ENCODE measurements at places on chromosomes 12 and 14. TPM values are rescaled to one million over a fixed set of nuclear protein-coding genes. Genes with fewer than 3 reads are reported as not detected.

Gene RNF212B
- not detected for total RNA-seq

Gene LEMD3
- total RNA-seq: 61.4 TPM

Gene TMCC3
- 12.4 TPM for total RNA-seq

Gene DHRS2
- not detected for total RNA-seq

Gene CPSF6
- 48.7 TPM for total RNA-seq
